Effector CD4-positive, alpha-beta T cell (primary cell): ENCODE measurements at places on chromosomes 3 and 15.

- DNase-seq, result peak; percentile 34
These were observed 159.1 kb upstream of the EOMES start for GRCh38 chr3:27880969-27881892.

DNA sequence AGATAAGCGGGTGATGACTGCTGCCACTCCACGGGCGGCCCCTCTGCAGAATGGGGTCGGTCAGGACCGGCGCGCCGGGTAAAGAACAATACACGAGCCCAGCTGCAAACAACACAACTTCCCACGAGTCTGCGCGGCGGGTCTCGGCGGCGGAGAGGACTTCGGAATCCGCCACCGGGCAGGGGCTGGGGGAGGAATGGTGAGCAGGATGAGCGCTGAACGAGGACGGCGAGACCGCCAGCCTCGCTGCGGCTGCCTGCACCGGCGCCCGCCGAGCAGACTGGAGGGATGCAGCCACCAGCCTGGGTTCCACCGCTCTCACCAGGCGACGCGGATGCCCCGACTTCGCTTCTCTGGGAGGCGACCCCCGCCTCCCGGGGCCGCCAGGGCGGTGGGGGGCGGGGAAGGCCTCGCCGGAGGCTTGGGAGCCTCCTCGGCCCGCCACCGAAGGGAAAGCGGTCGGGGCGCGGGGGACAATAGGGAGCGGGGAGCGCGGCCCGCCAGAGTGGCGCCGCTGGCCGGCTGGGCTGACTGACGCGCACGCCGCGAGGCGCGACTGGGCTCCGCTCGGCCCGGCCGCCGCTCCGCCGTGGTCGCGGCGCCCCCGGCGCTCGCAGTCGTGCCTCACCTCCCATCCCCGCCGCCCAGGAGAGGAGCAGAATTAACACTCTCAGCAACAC, 515 bp downstream of the ADAM10 start:
- peak; percentile 16 for DNase-seq

DNA sequence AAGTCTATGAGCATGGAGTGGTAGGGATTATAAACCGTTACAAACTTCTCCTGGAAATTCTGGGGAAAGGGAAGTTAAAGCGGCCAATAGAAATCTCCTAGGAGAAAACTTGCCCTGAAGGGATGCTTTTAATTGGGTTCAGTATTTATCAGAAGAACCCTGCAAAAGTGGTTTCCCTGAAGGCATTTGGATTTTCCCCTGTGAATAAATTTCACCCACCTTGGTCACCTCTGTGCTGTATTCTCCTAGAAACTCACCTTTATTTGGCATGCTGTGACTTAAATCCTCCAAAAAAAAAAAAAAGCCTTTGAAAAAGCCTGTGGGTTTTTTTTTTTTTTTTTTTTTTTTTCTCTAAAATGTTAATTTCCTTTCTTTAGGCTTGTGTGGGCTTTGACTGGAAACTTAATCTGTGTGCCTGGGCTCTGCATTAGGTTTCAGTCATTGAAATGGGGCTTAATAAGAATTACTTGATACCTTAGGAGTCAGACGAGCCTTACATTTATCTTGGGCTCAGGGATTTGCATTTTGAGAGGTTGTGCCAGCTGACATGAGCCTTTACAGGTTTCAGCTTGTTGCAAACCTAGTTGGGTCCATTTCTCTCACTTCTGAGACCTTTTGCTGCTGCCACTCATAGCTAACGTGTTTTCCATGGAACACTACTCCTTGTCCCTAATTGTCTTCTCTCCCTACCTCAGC, 22.0 kb downstream of the TGFBR2 start:
- no peak for DNase-seq

GRCh38 chr15:26883466-26883865, 16.6 kb downstream of the GABRA5 start:
- DNase-seq, result no peak

- DNase-seq, result no peak
These were observed 6.4 kb downstream of the STRA6 start for GRCh38 chr15:74196175-74196574.

GRCh38 chr3:39869890-39870289, 60.5 kb downstream of the MYRIP start:
- DNase-seq, result no peak

GRCh38 chr15:30889196-30889595, 14.5 kb upstream of the FAN1 start:
- DNase-seq, result no peak

- DNase-seq, result no peak
These were observed 59.6 kb downstream of the CCDC66 start for GRCh38 chr3:56616478-56617006.

DNA sequence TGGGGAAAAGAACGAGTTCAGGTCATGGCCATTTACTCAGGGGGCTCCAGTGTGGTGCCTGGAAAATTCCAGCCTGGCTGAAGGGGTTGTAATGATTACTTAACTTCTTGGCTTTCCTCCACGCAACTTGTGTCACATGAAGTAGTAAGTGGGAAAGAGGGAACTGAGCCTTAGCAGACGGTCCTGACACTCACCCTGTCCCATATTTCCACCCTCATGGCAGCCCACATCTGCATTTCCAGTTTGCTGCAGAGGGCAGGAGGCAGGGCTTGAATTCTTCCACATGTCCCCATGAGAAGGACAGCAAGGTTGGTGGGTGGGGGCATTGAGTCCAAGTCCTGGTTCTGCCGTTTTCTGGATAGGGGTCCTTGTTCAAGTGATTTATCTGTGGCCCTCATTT, 7.8 kb upstream of the CAMP start:
- DNase-seq, result no peak

GRCh38 chr3:81545572-81545971, 215.9 kb downstream of the GBE1 start:
- no peak for DNase-seq
